ENCODE measurements at places on chromosomes 11 and 22.

GRCh38 chr22:39454385-39454871 lies 2.4 kb upstream of the MGAT3 start:
- DNase-seq: no peak

DNA sequence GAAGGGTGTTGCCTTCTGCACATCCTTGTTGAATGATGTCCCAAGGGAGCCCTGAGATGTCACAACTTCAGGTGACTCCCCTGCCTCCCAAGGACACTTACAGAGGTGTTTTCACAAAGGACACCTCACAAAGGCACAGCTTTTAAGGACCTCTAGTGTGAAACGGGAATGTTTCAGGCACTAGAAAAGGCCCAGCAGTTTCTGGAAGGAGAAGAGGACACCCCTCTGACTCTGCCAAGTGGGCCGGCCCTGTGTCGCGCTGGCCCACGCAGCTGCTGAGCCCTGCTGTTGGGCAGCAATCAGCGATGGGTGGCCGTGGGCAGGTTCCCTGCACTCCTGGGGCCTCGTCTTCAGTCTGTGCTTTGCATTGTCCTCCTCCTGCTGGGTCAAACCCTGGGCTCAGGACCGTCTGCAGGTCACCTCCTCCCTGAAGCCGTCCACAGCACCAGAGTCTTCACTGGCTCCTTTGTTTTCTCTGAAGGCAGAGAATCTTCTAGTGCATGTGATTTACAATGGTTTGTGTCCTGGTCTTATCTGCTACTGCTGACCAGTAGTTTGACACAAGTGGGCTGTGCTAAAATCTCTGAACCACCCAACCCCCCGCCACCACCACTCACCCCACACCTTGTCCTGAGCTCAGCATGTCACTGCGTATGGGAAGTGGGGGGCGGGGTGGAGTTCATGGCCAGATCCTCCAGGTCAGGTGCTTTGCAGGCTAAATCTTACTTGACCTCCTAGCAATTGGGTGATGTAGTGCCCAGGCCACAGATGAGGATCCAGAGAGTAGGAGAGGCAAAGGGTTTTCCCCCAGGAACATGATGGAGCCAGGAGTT lies 3.2 kb downstream of the LINC01488 start:
- DNase-seq: no peak

DNA sequence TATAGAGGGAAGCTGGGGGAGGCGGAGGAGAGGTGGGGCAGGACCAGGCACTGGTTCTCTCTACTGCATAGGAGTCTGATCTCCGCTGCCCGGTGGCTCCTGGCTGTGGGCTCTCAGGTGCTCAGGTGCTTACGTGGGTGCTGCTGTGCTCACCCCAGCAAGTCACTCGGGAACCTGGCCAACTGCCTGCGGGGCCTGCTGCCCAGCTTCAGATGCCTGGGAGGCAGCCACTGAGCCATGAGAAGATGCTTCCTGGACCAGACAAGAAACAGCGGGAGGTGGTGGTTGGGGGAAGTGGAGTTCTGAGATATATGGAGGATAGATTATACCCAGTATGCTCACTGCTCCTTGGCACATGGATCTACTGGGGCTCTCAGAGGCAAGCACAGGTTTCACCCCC lies 1303.4 kb downstream of the TBC1D22A start:
- DNase-seq: no peak

DNA sequence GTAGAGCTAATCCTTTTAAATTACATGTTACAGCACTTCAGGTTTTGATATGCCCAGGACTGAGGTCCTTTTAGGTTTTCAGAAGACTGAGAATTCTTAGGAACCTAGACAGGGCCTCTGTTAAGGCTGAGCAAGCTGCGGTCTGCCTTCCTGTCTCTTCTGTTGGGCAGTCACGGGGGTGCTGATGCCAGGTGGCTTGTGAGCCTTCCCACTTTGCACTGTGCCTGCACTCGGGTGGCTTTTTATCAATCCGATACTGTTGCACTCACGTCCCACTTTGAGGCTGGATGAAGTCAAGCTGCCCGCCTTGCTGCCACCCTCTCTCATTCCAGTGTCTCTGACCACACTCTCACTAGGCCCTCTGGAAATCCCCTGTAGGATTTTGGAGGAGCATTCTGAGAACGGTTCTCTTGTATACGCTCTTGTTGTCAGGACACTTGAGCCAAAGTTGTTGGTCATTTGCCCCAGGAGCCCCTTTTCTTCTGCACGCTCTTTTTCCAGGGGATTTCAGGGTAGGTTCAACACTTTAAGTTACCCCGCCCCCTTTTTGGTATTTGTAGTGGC lies 141.8 kb downstream of the TEAD1 start:
- no peak for DNase-seq

- no peak for DNase-seq
Observed at GRCh38 chr11:65502555-65503367, 3.9 kb downstream of the MALAT1 start.

- no peak for DNase-seq
Observed at GRCh38 chr22:48594016-48594756, 1233.5 kb downstream of the BRD1 start.

GRCh38 chr22:38871360-38872171 lies 450 bp downstream of the CBX6 start:
- peak; percentile 12 for DNase-seq

DNA sequence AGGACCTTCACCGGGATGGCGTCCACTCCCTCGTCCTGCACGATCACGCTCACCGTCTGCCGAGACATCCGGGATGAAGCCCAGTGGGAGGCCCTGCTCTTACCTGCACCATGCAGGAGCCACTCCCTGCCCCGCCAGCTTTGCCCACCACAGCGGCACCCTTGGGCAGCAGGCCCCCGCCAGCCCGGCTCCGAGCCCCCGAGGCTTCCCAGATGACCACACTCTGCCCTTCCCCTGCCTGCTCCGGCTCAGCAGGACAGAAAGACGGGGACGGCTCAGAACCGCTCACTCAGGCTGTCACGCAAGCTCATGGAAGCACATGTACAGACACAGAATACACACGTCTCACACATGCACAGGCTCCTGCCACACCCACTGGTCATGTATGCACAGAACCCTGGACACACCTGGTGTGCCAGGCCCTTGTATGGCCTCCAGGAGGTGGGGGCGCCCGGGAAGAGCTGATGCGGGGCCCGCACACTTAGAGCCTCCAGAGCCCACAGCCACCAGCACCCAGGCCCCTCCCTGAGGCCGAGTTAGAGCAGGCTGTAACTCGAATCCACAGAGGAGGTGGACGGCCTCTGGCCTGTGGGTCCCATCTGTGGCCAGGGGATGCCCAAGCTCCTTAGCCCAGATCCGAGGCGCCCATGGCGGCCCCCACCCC lies 8.9 kb upstream of the MAPK11 start:
- no peak for DNase-seq

- no peak for DNase-seq
Observed at GRCh38 chr11:2691355-2691761, 8.4 kb downstream of the KCNQ1OT1 start.

DNA sequence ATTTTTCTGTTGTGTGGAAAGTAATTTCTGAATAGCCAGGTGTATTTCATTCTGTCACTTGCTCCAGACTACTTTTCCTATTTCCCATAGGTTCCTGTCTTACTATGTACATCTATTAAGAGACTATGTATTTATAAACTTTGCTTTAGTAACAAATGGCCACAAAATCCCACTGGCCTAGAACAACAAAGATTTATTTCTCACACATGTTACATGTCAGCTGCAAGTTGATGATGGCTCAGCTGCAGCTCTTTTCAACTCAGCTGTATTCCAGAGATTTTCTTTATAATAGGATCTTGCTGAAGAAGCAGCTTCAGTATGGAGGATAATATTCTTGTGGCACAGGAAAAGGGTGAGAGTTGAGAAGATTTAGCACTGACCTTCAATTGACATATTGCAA lies 539.6 kb upstream of the LRRC4C start:
- no peak for DNase-seq

- DNase-seq: no peak
Observed at GRCh38 chr11:32092581-32093170, 1.8 kb downstream of the RCN1 start.

DNA sequence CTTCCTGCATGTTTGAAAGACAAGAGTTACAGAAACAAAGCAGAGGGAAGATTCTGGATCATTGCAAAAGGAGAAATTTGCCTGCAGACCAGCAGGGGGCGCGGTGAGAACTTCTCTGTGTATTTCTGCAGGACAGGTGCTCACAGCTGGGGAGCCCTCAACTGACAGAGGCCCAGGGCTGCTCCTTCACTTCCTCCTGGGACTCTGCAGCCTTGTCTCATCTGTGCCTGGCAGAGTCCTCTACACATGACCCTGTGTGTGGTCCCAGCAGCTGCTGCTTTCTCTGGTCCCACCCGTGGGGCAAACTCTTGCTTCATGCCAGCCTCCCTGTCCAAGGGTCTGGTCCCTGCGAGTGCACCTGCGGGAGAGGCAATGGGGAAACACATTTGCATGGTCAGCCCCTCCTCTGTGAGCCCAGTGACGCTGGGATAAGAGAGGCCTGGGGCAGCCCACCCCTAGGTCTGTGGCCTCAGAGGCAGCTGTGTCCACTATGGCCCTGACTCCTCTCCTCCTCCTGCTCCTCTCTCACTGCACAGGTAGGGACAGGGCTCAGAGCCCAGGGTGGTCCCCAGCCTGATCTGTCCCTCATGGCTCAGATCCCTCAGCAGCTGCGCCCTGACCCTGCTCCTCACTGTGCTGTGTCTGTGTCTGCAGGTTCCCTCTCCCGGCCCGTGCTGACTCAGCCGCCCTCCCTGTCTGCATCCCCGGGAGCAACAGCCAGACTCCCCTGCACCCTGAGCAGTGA lies 43.2 kb upstream of the VPREB1 start:
- DNase-seq: no peak

DNA sequence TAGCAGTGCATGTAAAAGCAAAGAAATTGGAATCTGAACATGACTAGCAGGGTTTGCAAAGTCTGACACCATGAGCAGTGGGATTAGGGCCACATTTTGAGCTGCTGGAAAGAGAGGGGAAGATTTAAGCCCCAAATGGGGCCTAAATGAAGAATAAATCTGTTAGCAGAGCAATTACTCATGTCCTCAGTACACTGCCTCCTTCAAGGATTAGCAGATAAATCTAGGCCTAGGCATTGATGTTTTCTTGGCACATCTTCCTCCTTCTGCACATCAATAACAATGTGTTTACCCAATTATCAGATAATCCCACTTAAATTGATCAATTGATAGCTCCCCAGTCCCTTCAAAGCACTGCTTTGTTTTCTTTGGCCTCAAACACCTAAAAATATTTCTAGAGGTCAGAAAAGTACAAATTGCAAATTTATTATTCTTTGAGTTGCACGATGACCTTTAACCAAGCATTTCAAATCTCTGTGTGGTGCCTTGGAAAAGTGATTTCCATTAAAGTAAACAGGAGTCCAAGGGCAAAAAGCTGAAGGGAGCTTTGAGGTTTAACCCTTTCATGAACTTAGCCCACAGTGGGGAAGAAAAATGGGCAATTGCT lies 514.7 kb upstream of the CHORDC1 start:
- no peak for DNase-seq

GRCh38 chr11:19013181-19013857 lies 47.2 kb downstream of the MRGPRX2 start:
- no peak for DNase-seq

DNA sequence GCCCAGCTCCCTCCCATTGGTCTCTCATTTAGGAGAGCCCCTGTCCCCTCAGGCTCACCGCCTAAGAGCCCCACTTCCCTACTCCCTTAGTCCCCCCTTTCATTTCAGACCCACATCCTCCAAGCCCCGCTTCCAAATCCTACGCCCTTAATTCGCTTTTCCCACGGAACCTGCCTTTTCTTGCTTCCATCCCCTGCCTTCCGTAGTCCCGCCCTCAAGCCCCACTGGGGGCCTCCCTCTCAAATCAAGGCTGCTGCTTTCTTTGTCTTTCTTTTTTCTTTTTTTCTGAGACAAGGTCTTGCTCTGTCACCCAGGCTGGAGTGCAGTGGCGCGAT lies 396 bp downstream of the CCDC157 start:
- DNase-seq: no peak

DNA sequence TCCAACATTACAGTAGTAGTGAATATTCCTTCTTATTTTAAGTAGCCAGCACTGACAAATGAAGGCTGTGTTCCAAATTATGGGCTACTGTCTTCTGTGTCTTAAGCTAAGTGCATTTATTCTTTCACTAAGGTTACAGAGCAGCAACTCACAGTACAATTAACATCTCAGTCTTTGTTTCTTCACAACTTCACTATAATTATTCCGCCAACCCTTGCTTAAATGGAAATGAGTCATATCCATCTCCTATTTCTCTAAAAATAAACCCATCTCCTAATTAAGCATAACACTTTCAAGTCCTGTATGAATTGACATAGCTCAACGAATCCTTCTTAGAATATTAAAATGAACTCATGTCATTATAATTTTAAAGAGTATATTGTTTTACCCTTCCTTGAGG lies 6.7 kb downstream of the ETS1 start:
- no peak for DNase-seq

DNA sequence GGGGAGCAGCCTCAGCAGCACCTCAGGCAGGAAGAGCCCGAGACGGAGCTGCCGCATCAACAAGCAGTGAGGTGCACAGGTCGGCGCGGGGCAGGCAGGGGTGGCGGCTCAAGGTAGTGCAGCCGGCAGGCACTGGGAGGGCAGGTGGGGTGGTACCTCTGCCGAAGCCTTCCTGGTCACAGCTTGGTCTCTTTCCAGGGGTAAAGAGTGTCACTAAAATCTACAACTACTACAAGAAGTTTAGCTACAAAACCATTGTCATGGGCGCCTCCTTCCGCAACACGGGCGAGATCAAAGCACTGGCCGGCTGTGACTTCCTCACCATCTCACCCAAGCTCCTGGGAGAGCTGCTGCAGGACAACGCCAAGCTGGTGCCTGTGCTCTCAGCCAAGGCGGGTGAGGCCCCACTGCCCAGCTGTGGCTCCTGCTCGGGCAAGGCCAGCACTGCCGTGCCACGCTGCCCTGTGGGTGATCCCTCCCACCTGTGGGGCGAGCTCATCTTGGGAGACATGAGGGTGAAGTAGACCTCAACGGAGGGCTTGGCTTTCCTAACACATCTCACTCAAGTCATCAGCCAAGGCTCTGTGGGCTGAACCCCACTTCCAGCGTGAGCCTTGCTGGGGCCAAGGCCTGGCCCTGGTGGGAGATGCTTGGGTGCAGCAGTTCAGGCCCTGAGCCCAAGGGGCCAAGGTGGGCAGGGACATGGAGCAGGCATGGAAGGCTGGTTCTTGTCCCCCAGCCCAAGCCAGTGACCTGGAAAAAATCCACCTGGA lies 13.6 kb downstream of the GATD1 start:
- no peak for DNase-seq

DNA sequence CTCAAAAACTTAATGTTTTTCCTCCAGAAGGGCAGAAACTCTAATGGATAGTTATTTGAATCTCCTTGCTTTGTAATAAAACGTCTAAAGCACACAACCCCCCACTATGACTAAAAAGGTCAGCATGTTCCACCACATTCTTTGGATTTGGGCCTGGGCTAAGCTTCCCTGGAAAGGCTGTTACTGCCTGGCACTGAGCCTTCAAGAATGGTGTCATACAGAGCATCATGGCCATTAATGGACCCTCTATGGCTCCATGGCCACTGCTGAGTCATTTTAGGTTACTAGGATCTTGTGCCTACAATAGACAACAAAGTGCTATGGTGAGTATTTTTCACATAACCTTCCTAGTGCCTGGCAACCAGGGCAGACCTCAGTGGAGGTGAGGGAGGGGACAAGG lies 242.6 kb upstream of the FAT3 start:
- DNase-seq: no peak

Measured in stimulated activated CD8-positive, alpha-beta memory T cell treated with anti-CD3 and anti-CD28 coated beads, Interleukin-15, amount 100 ng/mL, for 4 hours (primary cell).